ENCODE measurements at places on chromosomes 4 and X.

GRCh38 chrX:72258174-72258573 lies 18.9 kb downstream of the RPS4X start:
- no peak for DNase-seq

- no peak for DNase-seq
Measured at GRCh38 chr4:20265726-20266125, 14.0 kb downstream of the SLIT2 start.

- no peak for DNase-seq
Measured at GRCh38 chr4:17662694-17663093, 48.3 kb downstream of the MED28 start.

DNA sequence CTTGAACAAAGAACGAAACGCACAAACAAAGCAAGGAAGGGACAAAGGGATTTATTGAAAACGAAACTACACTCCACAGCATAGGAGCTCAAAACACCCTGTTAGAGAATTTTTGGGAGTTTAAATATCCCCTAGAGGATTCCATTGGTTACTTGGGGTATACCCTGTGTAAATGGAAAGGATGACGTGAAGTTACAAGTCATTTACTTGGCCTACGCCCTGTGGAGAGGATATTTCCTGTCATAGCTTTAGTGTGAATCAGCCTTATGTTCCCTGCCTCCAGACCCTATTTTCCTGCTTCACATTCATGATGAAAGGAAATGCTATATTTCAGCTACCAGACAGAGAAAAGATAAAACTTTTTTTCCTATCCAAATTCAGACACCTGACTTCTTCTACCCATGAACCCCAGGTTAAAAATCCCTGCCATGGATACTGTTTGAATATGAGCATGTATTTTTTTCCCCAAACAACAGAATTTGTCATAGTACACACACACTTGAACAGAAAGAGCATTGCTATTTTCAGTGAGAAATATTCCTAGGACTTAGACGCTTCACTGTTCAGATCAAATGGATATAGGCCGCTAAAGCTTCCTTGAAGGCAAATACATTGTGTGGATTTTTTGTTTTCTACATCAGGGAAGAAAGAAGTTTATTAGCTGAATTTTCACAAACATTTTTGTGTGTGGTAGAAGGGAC lies 20.4 kb downstream of the PIN4 start:
- DNase-seq: no peak

DNA sequence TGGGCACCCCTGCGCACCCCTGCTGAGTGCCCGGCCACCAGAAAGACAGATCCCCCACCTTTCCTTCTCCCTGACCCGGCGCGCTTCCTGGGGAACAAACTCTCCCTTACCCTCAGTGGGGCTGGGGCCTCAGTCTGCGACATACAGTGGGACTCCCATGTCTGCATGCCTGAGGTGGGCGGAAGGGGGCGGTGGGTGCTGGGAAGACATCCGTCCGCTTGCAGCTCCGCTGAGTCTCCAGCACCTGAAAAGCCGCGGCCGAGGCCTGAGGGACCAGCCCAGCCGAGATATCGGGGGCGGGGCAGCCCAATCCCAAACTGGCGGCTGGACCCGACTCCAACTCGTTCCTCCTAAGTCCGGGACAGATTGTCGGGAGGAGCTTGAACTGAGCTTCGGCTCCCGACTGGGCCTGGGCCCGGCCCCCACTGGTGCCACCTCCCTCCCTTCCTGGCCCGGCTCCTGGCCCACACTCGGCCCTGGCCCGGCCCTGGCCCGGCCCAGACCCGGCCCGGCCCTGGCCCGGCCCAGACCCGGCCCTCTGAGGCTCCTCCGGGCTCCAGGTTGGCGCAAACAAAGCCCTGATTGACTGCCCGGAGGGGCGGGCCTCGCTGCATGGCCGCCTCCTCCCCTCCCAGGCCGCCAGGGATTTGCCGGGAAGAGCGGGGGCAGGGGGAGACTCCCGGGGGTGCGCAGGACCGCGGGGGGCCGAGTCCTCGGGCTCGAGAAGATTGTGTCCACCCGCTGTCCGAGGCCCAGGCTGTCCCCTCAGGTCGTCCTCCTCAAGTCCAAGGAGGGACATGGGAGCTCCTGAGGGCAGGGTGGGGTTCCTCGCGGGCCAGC lies 877 bp upstream of the SLC16A2 start:
- DNase-seq: peak; percentile 63

GRCh38 chr4:180116840-180117239 lies 2126.4 kb upstream of the TENM3 start:
- no peak for DNase-seq

- no peak for DNase-seq
Measured at GRCh38 chr4:40525752-40526598, 103.7 kb downstream of the RBM47 start.

DNA sequence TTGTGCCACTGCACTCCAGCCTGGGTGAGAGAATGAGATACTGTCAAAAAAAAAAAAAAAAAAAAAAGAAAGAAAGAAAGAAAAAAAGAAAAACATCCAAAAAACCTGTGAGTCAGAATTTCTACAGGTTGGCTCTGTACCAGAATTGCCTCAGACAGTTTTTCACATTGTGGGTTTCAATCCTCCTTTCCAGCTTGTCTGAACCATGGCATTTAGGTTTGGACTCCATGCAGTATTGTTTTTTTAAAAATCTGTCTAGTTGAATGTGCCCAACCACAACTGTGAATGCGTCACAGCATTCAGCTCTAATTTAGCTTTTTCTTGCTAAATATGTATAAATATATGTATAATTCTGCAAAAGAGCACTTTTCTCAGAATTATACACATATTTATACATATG lies 31.4 kb upstream of the ARSH start:
- no peak for DNase-seq

DNA sequence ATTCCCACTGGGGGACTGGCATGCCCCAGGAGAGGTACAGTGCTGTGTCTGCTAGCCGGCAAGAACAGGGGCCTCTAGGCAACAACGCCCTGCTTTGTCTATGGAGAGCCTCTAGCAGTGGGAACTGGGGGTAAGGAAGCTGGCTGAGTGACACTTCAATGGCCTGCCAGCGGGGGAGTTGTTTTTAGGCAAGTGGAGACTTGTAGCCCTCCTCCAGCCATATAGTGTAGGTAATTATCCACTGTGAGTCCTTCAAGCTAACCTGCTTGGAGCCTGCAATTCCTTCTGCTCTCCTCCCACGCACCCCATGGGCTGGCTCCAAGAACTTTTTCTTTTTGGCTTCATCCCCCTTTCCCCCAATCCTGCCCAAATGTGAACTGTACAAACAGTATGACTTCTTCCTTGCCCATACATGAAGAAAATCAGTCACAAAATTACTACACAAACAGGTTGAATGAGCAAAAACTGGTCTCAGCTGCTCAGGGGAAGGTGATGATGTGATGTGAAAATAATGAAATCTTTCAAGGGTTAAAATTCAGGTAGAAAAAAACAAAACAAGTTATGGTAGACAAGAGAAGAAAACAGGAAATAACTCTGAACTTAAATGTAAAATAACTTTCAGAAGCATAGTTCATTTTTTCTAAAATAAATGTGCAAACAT lies 33.1 kb downstream of the LEF1 start:
- peak; percentile 7 for DNase-seq

GRCh38 chrX:89034679-89035078 lies 287.7 kb downstream of the CPXCR1 start:
- no peak for DNase-seq

GRCh38 chrX:1466971-1467561 lies 14.4 kb upstream of the ASMTL start:
- DNase-seq: no peak

GRCh38 chrX:107197319-107197718 lies 8.9 kb downstream of the NUP62CL start:
- DNase-seq: no peak

GRCh38 chrX:150229030-150229429 lies 134.1 kb upstream of the MAMLD1 start:
- no peak for DNase-seq

DNA sequence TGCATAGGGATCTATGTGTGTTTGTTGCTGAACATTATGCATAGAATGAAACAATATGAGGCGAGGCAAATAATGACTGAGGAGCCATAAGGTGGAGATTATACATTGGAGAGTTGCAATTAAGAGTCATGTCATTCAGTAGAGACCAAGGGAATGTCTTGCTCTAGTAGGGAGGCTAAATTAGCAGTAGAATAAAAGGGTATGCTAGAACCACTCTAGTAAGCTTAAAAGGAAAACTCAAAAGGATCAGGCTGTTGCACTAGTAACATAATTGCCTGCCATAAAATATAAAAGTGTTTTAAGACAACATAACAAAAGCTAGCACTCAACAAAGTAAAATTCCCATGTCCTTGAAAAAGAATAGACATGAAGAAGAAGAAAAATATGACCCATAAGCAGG lies 586.2 kb upstream of the DIAPH2 start:
- no peak for DNase-seq

DNA sequence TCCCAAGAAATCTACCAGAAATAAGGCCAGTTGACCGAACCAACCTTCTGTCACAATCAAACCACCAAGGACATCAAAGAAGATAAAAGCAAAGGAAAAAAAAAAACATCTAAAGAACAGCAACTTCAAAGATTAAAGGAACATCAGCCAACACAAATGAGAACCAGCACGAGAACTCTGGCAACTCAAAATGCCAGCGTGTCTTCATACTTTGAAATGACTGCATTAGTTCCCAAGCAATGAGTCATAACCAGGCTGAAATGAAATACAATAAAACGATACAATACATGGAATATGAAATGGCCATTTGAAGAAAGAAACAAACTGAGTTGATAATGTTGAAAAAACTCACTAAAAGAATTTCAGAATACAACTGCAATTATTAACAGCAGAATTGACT lies 611.6 kb upstream of the GRIA3 start:
- DNase-seq: no peak

DNA sequence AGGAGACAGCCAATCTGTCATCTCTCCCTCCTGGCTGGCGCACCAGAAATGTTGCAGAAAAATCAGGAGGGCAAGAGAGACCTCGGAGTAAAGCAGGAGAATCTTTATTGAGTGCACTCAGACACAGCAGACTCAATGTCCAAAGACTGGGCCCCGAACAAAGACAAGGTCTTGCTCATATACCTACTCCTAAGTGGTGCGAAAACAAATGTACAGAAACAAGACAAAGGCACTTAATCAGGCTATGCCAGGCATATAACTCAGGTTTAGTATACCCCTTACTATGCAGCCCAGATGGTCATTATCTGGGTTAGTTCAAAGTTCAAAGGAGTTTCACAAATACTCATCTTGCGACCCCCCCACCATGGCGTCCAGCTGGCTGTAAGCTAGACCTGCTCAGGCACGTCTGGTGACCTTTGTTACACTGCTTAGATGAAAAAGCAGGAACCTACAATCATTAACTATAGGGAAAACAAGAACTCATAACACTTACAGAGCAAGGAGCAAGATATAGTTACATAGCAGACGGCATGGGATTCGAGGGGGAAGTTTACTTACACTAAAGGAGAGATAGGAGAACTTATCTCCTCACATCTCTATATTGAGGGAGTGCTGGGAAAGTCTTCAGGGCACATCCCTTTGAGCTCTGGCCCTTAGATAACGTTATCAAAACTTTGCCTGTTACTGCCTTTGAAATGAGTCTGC lies 27.5 kb downstream of the SULT1E1 start:
- DNase-seq: no peak

DNA sequence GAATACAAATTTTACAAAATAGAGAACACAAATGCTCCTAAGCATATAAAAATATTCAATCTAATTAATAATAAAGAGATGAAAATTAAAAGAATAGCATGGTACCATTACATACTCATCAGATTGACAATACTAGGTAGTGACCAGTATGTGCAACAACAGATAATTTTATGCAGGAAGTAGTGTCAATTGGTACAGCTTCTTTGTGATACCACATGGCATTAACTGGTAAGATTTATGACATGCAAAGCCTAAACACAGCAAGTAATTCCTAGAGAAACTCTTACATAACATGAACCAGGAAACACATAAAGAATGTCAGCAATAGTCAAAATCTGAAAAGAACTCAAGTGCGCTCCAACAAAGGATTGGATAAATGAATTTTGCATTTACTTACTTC lies 26.3 kb downstream of the CXCL2 start:
- DNase-seq: no peak

DNA sequence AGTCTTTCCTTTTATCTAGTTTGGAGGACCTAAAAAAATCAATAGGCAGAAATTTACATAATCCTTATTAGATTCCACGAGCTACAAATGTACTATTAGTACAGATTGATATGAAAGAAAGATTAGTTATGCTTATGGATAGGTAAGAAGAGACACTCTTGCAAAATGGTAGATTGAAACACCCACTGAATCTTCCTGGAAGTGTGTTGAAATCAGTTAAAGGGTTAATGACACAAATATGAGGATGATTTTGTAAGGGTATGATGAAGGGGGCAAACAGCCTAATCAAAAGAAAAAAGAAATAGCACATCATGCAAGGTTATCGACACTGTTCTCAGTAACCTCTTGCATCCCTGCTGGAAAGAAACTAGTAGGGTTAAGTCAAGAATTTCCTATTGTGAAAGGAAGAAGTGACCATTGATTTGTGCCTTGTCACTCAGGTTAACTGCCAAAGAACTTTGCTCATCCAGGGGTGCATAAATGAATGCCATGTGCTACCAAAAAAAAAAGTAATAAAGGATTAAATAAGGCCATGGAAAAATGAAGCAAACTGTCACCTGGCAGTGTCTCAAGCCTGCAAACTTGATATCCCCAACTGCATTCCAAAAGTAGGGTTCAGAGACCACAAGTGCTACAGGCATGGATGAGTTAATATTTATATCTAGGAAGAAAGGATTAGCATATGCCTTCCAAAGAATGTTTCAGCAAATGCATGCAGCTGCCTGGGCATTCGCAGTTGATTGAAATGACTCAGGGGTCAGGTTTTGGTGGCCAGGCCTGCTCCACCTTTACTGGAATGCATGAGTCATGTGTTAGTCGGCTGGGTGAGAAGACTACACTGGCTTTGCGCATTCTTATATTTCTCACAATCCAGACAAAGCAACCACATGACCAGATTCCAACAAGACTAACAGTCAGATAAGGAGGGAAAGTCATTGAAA lies 78.3 kb upstream of the ATXN3L start:
- no peak for DNase-seq

GRCh38 chrX:120672389-120672788 lies 42.5 kb upstream of the C1GALT1C1 start:
- DNase-seq: no peak

GRCh38 chr4:122218762-122219161 lies 66.6 kb downstream of the BLTP1 start:
- DNase-seq: peak; percentile 20

GRCh38 chr4:102901804-102902203 lies 33.0 kb downstream of the CISD2 start:
- no peak for DNase-seq

DNA sequence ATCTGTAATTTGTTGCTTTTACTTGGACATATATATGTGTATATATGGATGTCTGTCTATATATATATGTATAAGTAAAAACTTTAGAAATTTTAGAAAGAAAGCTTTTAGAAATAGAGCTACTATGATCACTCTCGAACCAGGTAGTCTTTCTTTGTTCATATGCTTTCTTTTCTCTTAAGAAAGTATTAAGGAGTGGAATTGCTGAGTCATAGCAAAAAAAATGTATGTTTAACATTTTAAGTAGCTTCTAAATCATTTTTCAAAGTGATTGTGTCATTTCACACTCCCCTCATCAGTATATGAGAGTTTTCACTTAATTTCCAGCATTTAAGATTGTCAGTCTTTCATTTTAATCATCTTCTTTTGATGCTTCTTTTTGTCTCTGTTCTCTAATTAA lies 447.9 kb upstream of the TECRL start:
- DNase-seq: no peak

- peak; percentile 96 for DNase-seq
Measured at GRCh38 chrX:40471965-40472648, 108.7 kb upstream of the ATP6AP2 start.

All from NCI-H524 (cell line).